Mammary epithelial cell (primary cell): ENCODE measurements at places on chromosomes 12 and 14. TPM values are rescaled to one million over a fixed set of nuclear protein-coding genes. Genes with fewer than 3 reads are reported as not detected.

Gene GYS2
- total RNA-seq = not detected in 2 replicates

Gene PDZRN4
- not detected for total RNA-seq

Gene ATP5MC2
- 47.2 TPM for total RNA-seq

Gene SSTR1
- under 0.01 TPM for total RNA-seq

- DNase-seq = no peak
Measured at GRCh38 chr14:57493467-57494181, at the start of gene CCDC198. TSS of gene CCDC198 (minus strand) at chr14:57493857. CDS start at chr14:57493715, 142 bp downstream.

DNA sequence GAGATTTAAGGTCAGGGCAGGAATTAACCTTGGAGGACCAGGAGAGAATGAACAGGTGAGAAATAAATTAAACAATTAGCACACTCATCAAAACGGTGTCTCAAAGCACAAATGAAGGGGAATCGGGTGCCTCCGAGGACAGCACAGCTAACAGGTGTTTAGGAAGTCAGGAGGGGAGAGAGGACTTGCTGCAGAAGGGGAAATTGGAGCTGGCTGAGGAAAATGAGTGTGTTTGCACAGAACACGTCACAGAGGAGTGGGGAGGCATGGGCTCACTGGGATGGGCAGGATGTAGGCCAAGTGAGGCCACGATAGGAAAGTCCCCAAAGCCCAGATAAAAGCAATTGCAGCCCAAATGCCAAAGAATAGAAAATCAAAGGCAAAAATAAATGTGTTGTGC lies 121.7 kb downstream of the ZNF664 start:
- no peak for DNase-seq

GRCh38 chr14:88181072-88181471 lies 142.0 kb downstream of the KCNK10 start:
- DNase-seq = no peak

DNA sequence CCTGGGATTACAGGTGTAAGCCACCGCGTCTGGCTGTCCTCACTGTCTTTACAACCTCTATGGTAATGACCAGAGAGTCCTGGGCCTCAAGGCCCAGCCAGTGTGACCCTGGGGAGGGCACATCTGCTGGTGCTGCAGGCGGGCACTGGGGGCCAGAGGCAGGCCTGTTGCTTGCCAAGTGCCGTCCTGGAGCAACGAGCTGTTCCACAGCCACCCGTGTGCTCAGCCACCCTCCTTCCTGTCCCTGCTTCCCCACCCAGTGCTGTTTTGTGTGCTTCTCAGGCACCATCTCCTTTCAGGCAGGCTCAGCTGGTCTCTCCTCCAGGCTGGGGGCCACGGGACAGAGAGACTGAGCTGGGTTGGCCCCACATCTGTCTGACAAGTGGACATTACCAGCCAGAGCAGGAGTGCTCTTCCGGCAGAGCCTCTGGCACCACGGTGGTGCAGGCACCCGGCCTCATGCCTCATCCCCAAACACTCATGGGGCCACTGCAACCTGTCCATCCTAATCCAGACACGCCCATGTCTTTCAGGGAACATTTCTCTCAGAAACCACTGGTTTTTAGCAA lies 9.0 kb downstream of the SLC25A47 start:
- DNase-seq = no peak
